Germinal center (tissue), 1 donor: ENCODE measurements at places on chromosomes 6 and 20.

- DNase-seq = no peak
Observed at GRCh38 chr20:4322499-4322898, 307.1 kb upstream of the RNF24 start.

DNA sequence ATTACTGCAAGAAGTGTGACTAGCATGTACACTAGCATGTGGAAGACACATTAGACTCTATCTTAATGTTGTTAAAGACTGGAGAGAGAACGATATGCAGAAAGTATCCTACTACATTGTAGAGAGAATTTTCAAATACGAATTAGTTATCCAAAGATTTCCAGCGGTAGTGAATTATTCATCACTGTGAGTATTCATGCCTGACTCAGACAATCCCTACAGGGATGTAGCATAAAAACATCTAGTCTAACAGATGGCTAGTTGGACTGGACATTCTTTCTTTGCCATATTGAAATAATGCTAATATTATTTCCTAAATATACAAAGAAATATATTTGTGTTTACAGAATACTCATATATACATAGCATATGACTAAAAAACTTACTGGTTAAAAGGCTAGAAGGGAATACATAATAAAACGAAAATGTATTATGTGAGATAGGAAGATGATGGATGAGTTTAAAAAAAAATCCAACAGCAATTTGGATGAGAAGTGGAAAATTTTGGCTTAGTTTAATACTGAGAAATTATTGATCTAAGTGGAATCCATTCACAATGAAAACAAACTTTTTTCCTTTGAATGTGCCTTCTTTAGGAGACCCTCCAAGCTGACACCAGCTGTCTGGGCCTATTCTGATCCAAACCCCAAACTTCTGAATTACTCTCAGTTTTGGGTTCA lies 580.7 kb downstream of the RFPL4B start:
- DNase-seq = no peak

GRCh38 chr6:20610636-20611370 lies 76.5 kb downstream of the CDKAL1 start:
- no peak for DNase-seq

DNA sequence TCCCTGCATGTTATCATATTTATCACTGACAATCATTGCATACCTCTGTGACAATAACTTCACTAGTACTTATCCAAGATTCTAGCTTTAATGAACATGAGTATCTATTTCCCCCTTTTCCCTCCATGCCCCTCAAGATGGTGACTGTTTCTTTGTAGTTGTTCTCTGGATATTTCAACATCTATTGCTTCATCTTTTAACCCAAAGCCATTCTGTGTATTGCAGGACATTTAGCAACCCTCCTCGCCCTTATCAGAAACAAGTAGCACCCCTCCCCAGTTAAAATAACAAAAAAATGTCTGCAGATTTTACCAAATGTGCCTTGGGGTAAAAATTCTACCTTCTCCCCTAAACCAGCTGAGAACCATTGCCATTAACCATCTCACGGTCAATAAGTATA lies 979.8 kb upstream of the MANEA start:
- DNase-seq = no peak

- DNase-seq = no peak
Observed at GRCh38 chr6:113383701-113384100, 473.4 kb upstream of the MARCKS start.
